Activated naive CD8-positive, alpha-beta T cell treated with anti-CD3 and anti-CD28 coated beads, Interleukin-2, amount 10 ng/mL, durations not matched to agents 7 days and 5 days (primary cell): ENCODE measurements at places on chromosomes 6 and 20.

DNA sequence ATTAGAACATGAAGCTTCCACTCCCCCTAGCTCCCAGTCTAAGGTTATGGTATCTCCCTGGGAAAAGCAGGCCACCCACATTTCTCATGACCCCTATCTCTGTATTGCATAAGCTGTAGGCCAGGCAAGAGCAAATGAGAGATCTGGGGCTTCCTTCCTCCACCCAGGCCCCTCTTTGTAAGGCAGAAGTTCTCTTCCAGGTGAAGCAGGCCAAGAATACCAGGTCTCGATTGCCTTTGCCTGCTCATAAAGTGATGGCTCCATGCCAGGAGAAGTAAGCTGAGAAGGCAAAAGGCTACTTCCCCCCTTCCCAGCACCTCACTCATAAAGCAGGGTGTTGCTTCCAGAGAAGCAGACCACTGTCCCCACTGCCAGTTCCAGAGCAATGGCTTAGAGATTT lies 144.1 kb upstream of the KCNK16 start:
- no peak for DNase-seq

DNA sequence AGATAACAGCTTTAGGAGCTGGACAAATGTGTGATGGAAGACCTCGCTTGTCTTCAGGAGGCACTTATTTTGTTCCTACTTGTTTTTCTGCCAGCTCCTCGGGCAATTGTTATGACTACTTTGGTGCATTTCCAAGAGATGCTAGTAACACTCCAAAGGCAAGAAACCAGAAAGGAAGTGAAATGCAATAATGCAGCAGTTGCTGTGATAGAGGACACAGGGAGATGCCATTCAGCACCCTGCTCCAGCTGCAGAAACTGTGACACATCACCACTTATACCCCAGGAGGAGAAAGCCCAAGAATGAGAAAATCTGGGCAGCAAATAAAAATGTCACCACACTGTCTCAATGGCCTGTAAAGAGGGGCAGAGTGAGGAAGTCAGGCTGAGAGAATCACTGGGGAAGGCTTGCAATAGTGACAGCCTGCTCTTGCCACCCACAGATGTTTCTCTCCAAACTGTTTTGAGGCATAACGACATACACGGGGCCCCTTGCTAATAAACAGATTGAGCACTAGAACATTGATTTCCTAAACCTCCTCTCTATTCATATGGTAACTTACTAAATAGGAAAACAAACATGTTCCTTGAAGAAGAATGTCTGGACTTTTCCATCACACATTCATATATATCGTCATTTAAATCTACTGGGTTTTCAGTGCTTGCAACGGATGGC lies 231.0 kb upstream of the PRND start:
- no peak for DNase-seq

GRCh38 chr6:13923527-13924145 lies 1.1 kb upstream of the RNF182 start:
- no peak for DNase-seq

GRCh38 chr20:2871661-2872458 lies 1.4 kb upstream of the PTPRA start:
- no peak for DNase-seq

- DNase-seq: no peak
Measured at GRCh38 chr6:16494793-16495192, 256.4 kb downstream of the GMPR start.

GRCh38 chr6:39172377-39172757 lies 56.9 kb downstream of the KCNK5 start:
- DNase-seq: no peak

DNA sequence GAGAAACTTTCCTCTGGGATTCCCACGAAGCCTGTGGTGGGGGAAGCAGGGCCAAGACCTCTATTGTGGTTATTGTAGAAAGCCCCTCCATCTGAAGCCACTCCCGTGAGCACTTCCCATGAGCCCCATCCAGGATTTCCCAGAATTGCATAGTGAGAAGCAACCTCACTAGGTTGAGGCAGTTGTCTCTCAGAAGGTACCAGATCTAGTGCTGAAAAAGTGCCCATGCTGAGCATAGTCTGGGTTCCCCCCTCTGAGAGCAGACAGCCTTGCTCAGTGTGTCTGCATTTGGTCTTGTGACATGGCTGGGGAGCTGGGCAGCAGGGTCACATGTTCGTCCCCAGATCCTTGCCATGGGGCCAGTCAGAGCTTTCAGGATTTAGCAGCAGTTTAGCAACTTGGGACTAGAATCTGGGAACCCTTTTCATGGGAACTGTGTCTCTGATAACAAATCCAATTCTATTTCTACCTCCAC lies 38.6 kb downstream of the SLC9A8 start:
- DNase-seq: no peak

- no peak for DNase-seq
Measured at GRCh38 chr6:166293731-166294584, 14.2 kb downstream of the PRR18 start.

DNA sequence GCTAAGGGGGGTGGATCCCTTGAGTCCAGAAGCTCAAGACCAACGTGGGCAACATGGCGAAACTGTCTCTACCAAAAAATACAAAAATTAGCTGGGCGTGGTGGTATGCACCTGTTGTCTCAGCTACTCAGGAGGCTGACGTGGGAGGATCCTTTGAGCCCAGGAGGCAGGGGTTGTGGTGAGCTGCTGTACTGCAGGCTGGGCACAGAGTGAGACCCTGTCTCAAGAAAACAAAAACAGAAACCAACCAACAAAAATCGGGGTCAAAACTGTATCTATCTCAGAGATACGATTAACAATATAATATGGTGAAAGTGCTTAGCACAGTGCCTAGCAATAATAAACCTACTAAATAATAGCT lies 20.7 kb upstream of the BCAS1 start:
- no peak for DNase-seq

DNA sequence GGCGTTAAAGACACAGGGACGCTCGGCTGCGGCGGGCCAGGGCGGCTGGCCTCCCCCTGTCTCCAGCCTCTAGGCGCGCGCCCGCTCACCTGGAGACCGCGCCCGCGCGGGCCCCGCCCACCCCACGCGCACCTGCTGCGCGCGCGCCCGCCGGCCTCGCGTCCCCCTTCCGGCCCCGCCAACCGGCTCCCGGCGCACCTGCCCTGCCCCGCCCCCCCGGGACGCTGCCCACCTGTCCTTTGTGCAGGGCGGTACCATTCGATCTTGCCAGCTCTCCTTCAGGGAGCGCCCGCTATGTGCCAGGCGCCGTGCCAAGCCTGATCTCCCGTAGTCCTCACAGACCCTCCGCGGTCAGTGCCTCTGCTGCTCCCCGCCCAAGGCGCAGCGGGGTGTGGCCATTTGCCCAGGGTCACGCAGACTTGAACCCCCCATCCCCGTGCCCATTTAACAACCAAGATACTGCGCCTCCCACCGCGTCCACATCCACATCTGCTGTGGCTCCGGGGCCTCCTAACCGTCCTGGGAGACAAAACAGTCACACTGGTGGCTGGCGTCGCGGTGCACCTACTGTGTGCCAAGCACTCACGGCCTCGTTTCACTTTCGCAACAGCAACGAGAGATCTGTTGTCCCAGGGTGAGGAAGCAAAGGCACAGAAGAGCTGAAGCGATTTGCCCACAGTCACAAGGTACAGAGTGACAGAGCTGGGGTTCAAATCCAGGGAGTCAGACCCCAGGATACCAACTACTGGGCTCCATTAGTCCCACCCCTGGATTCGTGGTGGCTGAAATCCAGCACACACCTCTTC lies 48.1 kb downstream of the NOL4L start:
- DNase-seq: peak; percentile 85

DNA sequence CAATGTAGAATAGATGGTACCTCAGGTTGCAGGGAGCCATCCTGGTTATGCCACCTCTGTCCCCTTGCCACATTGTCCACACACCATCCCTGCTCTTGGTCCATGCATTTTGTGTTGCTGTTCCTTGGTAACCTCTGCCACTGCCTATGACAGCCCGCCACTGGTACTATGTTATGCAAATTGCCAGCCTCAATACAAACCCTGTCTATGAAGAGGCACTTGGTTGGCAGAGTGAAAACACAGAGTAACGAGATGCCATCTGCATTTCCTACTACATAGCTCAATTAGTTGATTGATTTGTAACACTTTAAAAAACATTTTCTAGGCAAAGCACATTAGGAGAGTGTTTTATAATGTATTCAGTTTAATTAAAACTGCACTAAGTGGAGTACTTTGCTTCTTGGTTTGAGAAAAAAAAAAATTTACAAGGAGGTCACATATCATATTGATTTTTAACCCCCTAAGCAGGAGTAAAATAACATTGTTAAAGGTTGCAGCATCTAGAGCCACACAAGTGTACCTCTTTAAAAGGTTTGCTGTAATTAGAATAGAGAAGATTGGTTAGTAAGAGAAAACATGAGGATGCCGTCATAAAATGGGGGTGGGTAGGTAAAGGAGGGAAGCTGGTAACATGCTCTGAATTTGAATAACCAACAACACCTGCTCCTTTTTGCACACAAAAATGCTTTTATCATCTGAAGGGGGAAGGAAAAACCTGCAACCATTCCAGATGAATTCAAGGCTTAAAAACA lies 817.1 kb downstream of the KIF16B start:
- DNase-seq: no peak

GRCh38 chr20:62105592-62105991 lies 16.7 kb upstream of the LSM14B start:
- no peak for DNase-seq
